ENCODE measurements at places on chromosomes 16 and 17. TPM values are rescaled to one million over a fixed set of nuclear protein-coding genes. Genes with fewer than 3 reads are reported as not detected.
A peak's percentile ranks its signal among the peaks of the same experiment; 100 is the strongest.

- no peak for DNase-seq
These were observed 5.5 kb downstream of the CYLD start for GRCh38 chr16:50747207-50747956.

FAM83G gene
- 23.3 TPM for total RNA-seq

MPP3 gene
- 30.7 TPM for total RNA-seq

DNA sequence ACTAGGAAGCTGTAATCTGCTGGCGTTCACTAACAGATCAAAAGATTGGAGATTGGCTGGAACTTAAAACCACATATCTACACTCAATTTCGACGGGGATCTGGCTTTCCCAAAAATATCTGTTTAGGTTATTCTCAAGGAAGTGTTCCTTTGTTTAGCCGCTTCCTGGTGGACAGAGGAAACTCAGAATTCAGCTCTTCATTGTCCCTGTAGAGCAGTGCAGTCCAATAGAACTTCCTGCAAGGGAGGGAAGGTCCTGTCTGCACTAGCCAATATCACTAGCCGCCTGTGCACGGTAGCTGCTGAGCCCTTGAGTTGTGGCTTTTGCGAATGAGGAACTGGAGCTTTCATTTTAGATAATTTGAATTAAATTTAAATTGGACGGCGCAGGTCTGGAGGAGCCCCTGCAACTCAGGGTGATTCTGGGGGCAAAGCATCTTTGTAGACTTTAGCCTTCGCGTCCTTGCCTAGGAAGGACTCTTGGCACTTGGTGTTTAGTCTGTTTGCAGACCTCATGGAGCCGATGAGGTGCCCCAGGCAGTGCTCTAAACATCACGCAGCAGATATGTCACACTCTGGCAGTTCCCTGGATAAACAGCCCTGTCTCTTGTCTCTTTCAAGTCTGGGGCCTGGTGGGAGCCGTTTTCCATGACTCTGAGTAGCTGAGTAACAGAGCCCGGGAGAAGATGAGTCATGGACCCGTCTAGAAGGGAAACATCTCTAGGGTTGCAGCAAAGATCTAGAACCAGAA is 122.2 kb downstream of the CCDC182 start:
- DNase-seq: peak; percentile 57

GRCh38 chr17:28405632-28406472 is at the start of gene SLC46A1:
TSS of gene SLC46A1 (minus strand) at chr17:28406212. CDS start at chr17:28406114, 98 bp downstream.
- peak; percentile 74 for DNase-seq

GRCh38 chr16:23974223-23974622 is 138.4 kb downstream of the PRKCB start:
- DNase-seq: no peak

GRCh38 chr17:15398291-15398690 is 56.9 kb upstream of the TEKT3 start:
- no peak for DNase-seq

SKA2 gene
- 29.8 TPM for total RNA-seq

DNAAF8 gene
- 0.85 TPM for total RNA-seq

TIMP2 gene
- 191 TPM for total RNA-seq

DNA sequence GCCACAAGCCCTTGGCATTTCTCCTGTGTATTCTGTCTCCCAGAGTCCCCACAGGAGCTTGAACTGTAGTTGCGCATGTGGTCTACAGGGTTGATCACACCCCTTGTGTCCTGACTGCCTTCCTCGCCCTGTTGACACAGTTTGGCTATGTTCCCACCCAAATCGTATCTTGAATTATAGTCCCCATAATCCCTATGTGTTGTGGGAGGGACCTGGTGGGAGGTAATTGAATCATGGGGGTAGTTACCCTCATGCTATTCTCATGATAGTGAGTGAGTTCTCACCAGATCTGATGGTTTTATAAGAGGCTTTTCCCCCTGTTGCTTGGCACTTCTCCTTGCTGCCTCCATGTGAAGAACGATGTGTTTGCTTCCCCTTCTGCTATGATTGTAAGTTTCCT is 21.2 kb downstream of the ADAD2 start:
- no peak for DNase-seq

GRCh38 chr16:66534376-66534799 is 15.5 kb downstream of the TK2 start:
- DNase-seq: no peak

GRCh38 chr17:36008998-36009665 is 7.8 kb upstream of the CCL15 start:
- DNase-seq: no peak

TEKT5 gene
- total RNA-seq: 0.52 TPM
